ENCODE measurements at places on chromosomes 13 and 19.
A peak's percentile ranks its signal among the peaks of the same experiment; 100 is the strongest.

GRCh38 chr19:32651729-32652140, 23.2 kb downstream of the ANKRD27 start:
- no peak for DNase-seq

GRCh38 chr13:30148171-30148754, 159.1 kb downstream of the KATNAL1 start:
- DNase-seq: no peak

GRCh38 chr13:53856573-53857195, 828.1 kb downstream of the OLFM4 start:
- no peak for DNase-seq

- no peak for DNase-seq
Measured at GRCh38 chr13:49561062-49561410, 24.3 kb downstream of the RCBTB1 start.

DNA sequence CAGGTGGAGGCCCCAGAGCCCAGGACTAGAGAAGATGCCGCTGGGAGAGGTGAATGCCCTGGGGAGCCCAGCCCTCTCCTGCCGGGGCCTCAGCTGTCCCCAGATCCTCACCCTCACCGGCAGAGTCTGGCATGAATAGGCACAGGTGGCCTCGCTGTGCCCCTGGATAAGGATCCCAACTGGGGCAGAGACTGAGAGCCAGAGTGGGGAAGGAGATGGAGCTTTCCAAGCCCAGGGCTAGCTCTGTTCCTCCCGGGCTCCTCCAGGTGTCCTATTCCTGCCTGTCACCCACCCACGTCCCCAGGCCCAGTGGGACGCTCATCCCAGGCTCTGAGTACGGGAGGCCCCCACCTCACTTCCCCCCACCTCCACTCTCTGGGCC, 16.5 kb downstream of the PRR36 start:
- no peak for DNase-seq

GRCh38 chr19:41774515-41774980, 19.2 kb downstream of the CEACAM6 start:
- no peak for DNase-seq

GRCh38 chr13:99393791-99394735, 86.9 kb upstream of the GPR183 start:
- DNase-seq: no peak

GRCh38 chr13:24269821-24270220, 39.6 kb upstream of the C1QTNF9 start:
- DNase-seq: no peak

- DNase-seq: no peak
Measured at GRCh38 chr13:23571431-23571830, 1.2 kb downstream of the TNFRSF19 start.

- DNase-seq: no peak
Measured at GRCh38 chr13:62875118-62875640, 1459.5 kb upstream of the PCDH20 start.

DNA sequence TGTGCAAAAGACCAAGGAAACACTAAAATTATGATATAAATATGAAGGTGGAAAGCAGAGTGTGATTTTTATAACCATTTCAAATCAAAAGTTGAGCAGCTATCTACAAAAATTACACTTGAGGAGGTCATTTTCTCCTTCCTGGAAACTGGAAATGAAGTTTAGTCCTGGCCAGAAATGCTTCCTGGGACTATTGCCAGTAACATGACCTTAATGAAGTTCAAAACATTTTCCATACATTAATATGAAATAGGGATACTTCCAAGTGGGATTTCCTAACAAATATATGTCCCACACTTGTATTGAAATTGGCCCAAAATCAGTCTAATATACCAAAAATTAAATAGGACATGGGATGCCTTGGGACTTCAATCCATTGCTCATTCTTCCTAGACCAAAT, 1556.8 kb upstream of the MIR17HG start:
- DNase-seq: no peak

- DNase-seq: no peak
Measured at GRCh38 chr19:35295792-35296462, 4.0 kb downstream of the MAG start.

- no peak for DNase-seq
Measured at GRCh38 chr13:87453244-87453643, 217.9 kb upstream of the SLITRK5 start.

DNA sequence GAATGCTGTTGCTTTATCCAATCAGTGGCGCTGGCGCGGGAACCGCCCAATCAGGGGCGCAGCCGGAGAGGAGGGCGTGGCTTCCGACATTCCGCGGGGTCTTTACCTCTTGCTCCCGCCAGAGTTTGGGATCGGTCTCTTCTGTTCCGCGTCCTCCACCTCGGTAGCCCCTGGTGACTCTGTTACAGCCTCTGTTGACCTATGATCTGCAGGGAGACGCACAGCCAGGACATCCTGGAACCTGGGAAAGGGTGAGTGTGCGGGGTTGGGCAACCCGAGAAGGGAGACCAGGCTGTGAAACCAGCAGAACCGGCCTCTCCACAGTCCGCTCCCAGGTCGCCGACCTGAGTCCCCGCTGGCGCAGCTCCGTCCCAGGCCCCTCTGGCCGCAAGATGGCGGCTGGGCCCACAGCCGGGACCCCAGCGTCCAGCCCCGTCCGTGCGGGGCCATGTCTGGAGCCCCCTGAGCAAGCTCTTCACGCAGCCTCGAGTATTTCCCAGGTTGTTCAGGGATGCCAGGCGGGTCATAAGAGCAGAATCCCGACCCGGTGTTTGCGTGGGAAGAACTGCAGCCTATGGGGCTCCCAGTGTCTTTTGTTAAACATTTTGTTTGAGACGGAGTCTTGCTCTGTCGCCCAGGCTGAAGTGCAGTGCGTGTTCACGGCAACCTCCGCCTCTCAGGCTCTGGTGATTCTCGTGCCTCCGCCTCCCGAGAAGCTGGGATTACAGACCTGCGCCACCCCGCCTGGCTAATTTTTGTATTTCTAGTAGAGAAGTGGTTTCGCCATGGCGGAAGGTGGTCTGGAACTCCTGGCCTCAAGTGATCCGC, 4.4 kb upstream of the ZNF681 start:
- DNase-seq: peak; percentile 60

GRCh38 chr19:49110567-49110966, 3.6 kb upstream of the LIN7B start:
- peak; percentile 48 for DNase-seq

DNA sequence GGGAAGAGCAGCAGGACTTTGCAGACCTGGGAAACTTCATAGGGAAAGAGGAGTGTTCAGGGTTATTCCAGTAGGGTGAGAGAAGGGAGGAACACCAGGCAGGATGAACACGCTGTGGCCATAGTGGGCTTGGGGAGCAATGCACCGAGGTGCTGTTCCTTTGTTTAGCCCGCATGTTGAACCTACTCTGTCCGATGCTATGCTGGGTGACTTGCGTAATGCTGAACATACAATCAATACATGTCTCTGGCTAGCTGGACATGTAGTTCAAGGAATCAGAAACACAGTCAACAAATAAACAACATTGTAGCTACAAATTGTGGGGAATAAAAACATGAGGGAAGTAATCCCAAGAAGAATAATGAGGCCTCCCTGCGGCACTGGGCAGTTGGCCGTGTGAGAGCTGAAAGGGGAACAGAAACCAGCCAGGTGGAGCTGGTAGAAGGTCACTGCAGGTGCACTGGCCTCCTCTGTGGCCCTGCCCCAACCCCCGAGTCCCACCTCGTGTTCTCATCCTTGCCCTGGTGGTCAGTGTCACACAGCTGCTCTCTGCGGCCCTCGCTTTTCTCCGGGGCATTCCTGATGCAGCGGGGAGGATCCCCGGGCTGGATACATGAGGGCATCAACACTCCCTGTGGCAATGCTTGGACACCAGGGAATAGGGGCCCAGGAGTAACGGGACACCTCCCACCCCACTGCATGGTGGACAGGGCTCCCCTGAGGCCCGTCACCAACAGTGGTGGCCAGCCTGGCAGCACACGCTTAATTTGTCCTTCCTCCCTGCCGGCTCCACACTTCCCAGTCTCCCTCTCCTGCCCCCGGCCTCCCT, 36.9 kb upstream of the TUBGCP3 start:
- DNase-seq: no peak

DNA sequence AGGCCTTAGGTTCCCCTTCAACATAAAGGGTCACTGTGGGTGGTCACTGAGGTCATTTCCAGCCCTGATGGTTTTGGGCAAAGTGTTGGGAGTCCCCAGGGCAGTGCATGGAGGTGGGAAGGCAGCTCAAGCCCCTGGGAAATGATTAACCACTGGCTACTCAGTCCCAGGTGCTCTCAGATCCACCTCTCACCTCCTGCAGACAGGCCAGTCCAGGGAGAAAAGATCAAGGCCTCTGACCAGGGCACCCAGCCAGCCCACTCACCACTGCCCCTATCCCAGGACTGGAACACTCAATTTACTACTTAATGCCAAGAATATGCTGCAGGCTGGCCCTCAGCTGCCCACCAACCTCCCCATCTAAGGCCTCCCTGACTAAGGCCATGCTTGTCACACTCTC, 1307.9 kb downstream of the UQCRFS1 start:
- DNase-seq: no peak

- DNase-seq: no peak
Measured at GRCh38 chr19:10306327-10306726, 3.3 kb downstream of the ZGLP1 start.

GRCh38 chr19:15379999-15380647, 536 bp upstream of the AKAP8 start:
- DNase-seq: peak; percentile 21

DNA sequence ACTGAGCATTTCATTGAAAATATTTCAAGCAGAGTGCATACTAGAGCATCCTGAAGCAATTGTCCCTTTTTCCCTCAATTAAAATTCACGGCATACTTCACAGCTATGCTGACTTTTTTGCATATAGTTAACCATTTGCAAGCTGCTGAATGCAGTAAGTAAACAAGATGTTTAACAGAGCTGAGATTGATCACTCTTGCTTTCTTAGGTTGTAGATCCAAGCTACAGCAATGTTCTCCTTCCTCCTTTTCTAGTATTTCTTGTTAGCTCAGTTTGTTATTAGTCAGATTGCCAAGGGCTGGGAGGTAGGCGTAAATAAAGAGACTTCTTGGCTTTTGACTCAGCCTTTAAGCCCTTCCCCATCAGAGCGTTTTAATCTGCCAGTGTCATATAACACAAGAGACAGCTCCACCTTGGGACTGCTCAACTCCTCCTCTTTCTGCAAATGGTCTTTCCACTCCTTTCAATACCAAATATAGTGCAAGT, at the start of gene SLITRK6:
Gene SLITRK6 (minus strand): TSS at position 323 of the 486 bp plus-strand sequence. CDS start 2,911 bp downstream, outside the sequence.
- DNase-seq: no peak

DNA sequence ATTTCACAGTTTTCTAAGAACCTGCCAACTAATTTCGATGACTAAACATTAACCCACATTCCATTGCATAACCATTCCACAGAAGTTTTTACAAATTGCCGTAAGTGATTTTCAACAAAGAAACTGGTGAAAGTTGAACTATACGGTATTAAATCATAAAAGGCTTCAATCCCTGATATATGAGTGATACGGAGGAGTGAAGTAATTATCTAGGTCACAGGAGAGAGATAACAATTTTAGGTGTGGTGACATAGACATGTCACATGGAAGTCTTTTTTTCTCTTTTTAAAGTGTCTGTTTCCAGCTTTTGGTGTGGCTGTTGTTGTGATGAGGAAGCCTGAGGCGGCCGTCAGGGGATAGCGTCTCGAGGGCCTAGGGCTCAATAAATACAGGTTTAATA, 29.4 kb downstream of the TBC1D4 start:
- DNase-seq: no peak

GRCh38 chr13:45055902-45056648, 64.2 kb upstream of the GTF2F2 start:
- DNase-seq: peak; percentile 53

DNA sequence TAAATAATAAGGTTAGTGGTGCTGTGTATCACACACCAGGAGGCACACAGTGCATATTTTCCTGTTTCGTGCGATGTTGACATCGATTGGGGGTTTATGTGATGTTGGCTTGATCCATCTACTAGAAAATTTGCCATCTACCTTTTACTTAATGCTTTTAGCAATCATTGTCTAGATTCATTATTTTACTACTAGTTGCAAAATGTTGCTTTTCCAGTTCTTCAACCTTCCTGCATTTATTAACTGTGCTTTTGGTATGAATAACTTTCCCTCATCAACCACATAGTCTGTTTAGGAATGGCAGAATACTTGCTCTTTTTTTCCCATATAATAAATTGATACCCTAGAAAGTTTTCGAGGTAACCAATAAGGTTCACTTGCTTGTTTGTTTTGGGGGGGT, 17.5 kb downstream of the C13orf42 start:
- no peak for DNase-seq

- no peak for DNase-seq
Measured at GRCh38 chr19:16384688-16385087, 60.1 kb downstream of the KLF2 start.

DNA sequence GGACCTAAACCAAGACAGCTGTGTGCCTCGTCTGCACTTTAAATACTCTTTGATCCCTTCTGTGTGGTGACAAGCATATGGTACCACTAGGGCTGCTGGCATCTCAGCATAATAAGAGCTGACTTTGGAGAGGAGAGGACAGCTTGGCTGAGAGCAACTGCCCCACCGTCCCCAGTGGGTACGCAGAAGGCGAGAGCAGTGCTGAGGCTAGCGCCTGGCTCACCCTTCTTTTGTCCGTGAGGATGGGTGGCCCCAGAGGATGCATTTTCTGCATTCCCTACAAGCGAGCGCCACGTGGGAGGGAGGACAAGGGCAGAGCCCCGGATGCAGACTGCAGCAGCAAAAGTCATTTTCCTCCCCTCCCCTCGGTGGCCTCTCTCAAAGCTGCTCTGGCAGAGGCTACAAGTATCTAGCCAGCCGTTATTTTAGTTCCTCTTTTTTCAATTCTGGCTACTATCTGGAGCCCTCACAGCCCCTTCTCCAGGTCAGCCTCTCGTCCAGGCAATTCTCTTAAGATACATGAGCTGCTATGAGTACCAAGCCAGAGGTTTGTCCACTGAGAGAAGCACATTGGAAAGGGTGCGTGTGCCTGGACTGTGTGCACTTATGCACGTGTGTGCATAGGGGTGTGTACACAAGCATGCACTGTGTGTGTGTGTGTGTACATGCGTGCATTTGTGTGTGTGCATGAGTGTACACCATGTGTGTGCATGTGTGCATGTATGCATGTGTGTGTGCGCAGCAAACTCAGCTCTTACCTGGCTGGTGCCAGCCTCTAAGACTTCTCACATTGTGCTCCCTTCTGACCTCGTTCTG, 51.3 kb downstream of the RAB20 start:
- peak; percentile 36 for DNase-seq

- no peak for DNase-seq
Measured at GRCh38 chr19:31562966-31563612, 213.9 kb upstream of the TSHZ3 start.

GRCh38 chr13:58698531-58698930, 1067.0 kb downstream of the PCDH17 start:
- no peak for DNase-seq

DNA sequence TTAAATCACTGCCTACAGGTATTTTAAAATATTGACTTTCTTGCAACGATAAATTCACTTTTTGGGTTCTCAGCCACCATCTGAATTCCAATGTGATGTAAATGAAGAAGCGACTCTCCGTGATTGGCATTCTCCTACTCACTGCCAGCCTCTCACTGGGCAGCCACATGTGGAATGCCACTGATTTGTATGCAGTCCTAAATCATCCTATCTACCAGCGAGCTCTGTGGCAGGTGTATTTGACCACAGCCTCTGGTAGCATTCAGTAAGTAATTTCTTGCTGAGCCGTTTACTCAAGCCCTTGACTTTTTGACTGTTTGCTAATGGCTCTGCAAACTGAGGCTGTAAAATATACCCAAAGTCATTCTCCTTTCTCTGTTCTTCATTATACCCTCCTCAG, 559.0 kb upstream of the SLC10A2 start:
- no peak for DNase-seq

- peak; percentile 59 for DNase-seq
Measured at GRCh38 chr19:15869109-15869555, 28.7 kb downstream of the CYP4F2 start.

Data from AG08395 (cell line).